Parietal lobe (tissue), 2 donors: ENCODE measurements at places on chromosomes 7 and 10. TPM values are rescaled to one million over a fixed set of nuclear protein-coding genes. Genes with fewer than 3 reads are reported as not detected.

GHRHR gene
- total RNA-seq = not detected

HOXA7 gene
- total RNA-seq = not detected

STEAP1B gene
- total RNA-seq = 1.9 TPM

NUTM2B gene
- total RNA-seq = 2.8 TPM

TET1 gene
- total RNA-seq = 41.3 TPM

PRPS1L1 gene
- total RNA-seq = not detected

TMEM229A gene
- total RNA-seq = 0.31 TPM

TUBAL3 gene
- total RNA-seq = not detected

MYL10 gene
- not detected for total RNA-seq

ZNF487 gene
- total RNA-seq = 21.0 TPM

EPHA1 gene
- not detected for total RNA-seq

SFTPD gene
- 0.94 TPM for total RNA-seq
